Stimulated activated CD4-positive, alpha-beta T cell treated with anti-CD3 and anti-CD28 coated beads, TNF-alpha, amount 100 ng/mL, for 1 hour (primary cell): ENCODE measurements at places on chromosomes 13 and 19.

DNA sequence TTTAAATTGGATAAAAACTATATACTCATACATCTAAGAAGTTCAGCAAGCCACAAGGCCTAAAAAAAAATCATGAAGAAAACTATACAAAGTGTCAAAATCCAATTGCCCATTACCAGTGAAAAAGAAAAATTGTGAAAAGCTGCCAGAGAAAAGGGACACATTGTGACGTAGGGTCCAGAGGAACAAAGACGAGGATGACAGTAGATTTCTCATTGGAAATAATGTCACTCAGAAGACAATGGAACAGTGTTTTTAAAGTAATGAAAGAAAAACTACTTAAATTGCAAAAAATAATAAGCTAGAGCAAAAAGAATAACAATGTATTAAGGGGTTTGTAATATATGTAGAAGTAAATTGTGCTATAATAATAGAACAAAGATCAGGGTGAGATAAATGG, 195.2 kb downstream of the EFNB2 start:
- no peak for DNase-seq

DNA sequence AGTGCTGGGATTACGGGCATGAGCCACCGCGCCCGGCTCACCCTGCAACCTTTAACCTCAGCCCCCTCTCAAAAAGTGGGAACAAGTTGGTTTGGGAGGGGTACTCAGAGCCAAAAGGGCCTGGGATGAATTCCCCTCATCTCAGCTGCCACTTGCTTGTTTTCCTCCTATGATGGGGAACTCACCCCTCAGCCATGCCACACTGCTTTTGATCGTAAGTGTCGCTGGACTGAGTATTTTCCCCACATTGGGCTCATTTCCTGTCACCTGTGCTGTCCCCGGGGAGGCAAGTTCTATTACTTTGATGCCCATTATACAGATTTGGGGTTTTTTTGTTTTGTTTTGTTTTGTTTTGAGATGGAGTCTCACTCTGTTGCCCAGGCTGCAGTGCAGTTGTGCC, 6.5 kb downstream of the R3HDM4 start:
- no peak for DNase-seq

- DNase-seq = no peak
Observed at GRCh38 chr13:36685927-36686326, 12.1 kb downstream of the SERTM1 start.

- no peak for DNase-seq
Observed at GRCh38 chr19:39030854-39031367, 1.4 kb downstream of the FBXO27 start.

- DNase-seq = no peak
Observed at GRCh38 chr19:30566681-30567420, 194.7 kb downstream of the ZNF536 start.

DNA sequence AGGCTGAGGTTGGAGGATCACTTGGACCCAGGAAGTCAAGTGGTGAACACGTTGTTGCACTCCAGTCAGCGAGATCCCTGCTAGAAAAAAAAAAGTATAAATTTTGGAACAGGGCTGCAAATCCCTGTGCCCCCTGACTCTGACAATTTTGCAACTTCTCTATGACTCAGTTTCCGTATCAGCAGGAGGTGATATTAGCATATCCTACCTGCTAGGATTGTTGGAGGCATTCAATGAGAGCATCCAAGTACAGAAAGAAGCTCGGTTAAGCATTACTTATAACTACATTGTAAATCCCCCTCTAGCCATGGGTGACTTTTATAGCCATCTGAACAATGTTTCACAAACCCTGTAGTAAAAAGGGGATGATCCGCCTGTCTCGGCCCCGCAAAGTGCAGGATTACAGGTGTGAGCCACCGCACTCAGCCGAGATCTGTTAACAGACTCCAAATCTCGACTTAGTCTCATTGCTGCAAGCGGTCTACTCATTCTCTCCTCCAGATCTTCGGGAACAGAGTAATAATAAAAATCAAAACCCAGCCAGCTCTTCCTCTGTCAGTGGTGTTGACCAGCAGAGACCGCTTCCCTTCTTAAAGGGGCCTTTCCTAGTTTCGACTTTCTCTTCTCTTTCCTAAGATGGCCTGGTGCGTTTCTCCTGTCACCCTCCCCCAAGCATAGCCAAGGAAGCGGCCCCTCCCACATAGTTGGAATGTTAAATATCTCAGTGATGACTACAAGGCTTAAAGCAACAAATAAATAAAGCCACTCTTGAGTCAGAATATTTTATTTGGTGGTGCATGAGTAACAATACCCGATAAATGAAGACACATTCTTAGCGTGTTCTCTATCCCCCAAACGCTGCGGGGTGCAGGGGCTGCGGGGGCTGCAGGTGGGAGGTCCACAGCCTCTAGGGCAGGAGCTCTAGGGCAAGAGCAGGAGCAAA, 10.3 kb upstream of the BICRA start:
- DNase-seq = no peak

GRCh38 chr13:47146136-47146535, 249.3 kb upstream of the HTR2A start:
- no peak for DNase-seq

DNA sequence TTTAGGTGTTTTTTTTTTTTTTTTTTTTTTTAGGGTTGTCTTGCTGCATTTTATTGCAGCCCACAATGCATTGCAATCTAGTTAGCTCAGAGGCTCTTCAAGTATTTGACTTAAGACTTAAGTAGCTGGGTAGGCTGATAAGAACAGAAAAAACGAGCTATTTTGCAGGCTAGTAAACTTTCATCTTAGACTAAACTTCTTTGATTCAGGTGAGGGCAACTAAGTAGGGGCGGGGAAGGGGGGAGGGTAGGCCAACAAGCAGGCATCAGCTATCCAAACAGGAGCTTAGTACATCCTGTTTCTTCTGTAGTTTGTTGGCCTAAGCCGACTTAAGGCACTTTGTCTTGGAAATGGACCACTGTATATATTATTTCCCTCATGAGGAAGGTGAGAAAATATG, 4.9 kb upstream of the TDRD3 start:
- no peak for DNase-seq

DNA sequence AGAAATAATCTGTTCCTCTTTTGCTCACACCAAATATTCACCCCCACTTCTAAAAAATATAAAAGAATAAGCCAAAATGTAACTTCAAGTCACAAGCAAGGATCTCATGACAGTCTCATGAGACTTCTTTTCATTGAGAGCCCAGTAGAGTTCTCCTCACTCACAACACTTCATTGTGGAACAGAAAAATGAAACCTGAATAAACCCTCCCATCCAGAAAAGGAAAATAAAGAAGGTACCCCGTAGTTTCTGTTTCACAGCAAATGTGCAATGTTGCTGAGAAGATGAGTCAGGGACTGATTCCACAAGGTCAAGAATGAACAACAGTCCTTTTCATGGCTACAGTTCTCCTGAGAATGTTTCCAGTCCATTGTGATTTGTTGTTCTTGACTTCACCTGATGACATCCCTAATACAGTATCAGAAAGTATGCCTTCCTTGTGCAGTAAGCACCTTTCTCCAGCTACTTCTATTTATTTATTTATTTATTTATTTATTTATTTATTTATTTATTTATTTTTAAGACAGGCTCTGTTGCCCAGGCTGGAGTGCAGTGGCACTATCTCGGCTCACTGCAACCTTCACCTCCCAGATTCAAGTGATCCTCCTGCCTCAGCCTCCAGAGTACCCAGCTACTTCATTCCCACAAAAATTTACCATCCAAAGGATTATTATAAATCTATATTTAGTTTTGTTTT, 6.4 kb upstream of the ZNF841 start:
- DNase-seq = no peak

GRCh38 chr13:64369121-64369520, 2861.0 kb downstream of the PCDH9 start:
- no peak for DNase-seq

GRCh38 chr19:40768869-40769268, 6.5 kb upstream of the MIA start:
- DNase-seq = no peak

GRCh38 chr19:30224689-30225606, 147.2 kb upstream of the ZNF536 start:
- DNase-seq = no peak

DNA sequence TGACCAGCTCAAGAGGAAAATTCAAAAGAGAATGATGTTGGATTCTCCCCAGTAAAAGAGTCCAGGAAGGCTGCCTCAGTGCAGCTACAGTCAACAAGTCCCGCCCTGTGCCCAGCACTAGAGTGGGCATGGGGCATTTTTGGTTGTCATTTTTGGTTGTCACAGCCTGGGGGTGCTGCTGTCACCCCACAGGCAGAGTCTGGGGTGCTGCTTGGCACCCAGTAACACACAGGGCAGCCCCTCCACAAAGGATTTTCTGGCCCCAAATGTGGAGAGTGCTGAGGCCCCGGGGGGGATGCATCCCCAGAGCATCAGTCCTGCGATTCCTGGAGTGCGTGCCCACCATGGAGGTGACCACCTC, 28.2 kb upstream of the TMEM255B start:
- DNase-seq = no peak
